Cardiac septum (tissue), 1 donor: ENCODE measurements at places on chromosomes 12 and 14.

- DNase-seq: no peak
Observed at GRCh38 chr12:82904219-82904790, 217.6 kb downstream of the TMTC2 start.

- DNase-seq: no peak
Observed at GRCh38 chr12:59182658-59183455, 262.6 kb upstream of the LRIG3 start.

DNA sequence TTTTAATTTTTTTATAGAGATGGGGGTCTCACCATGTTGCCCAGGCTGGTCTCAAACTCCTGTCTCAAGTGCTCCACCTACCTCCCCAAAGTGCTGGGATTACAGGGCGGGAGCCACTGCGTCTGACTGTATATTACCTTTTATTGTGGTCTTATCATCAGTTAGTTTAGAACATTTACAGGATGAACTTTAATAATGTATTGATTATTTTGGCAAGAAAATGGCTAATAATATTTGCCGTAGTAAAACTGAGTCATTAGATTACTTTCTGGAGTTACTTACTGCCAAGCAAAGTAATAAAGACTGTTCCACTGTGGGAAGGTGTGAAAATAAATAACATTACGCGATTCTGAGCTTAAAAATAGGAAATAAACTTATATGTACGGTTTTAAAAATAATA lies 21.9 kb upstream of the KDM2B start:
- DNase-seq: no peak

- no peak for DNase-seq
Observed at GRCh38 chr14:39492267-39492666, 60.0 kb upstream of the FBXO33 start.

GRCh38 chr14:65824285-65824977 lies 411.9 kb downstream of the FUT8 start:
- DNase-seq: no peak

DNA sequence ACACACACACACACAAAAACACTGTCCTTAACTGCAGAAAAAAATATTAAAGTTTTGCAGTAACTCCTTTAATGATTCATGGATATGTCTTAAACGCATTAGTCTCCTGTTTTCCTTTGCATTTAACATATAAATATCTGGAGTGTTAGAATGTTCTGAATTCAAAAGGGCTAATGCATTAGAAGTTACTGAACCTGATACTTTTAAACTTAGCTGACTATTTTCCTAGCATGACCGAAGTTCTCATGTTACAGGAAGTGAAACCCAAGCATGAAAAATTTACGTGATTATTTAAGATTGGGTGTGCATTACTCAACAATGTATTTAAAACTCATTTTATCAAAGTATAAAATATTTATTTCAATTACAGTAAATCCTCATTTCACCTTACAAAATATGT lies 791.2 kb downstream of the FLRT2 start:
- DNase-seq: no peak

- no peak for DNase-seq
Observed at GRCh38 chr12:64998371-64999147, 122.5 kb downstream of the WIF1 start.

DNA sequence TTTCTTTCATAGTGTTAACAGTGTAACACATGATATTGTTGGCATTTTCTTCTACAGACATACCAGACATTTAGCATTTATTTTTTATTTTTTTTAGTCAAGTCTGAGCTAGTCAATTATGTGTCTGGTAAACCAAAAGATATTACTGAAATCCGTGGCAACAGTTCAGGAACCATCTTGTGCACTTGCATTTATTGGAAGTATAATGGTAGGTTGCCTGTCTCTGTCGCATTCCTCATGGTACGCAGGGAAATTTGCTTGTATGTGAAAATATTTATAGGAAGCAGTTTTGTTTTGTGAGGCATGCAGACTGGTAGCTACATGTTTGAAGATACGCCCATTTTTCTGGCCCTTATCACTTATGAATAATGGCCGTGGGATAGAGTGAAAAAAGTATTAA lies 186.1 kb upstream of the SLC38A2 start:
- no peak for DNase-seq

DNA sequence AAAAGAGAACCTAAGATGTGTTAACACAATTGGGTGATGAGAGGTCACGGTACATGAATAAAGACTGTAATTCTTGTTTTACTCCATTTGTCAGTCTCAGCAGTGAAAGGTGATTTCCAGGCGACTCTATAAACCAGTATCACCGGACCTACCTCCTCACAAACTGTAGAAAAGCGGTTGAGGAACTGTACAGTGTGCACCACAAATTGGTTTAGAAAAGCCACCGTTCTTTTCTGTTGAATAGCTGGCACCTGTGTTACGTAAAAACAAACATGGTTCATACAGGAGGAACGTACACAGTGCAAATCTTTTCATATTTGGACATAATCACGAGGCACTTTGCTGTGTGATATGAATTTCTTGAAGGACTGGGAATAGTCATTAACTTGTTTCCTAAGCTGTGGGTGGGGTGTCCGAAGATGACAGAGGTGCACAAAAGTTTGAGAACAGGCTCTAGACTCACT lies 663 bp downstream of the WASHC3 start:
- no peak for DNase-seq

DNA sequence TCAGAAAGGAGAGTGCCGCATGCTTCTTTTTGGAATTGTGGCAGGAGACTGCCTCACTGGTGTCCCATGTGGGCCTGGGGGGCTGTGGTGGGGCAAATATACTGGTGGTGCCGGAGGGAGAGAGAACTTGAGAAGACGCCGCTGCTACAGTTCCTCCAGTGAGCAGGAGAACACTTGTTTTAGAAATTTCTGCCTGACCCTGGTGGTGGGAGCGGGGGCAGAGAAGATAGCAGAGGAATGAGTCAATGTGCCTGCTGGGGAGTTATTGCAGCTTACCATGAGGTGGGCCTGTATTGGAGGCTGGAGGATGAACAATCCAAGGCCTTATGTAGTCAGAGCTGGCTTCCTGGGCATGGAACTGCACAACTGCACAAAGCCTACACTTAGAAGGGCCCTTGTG lies 211.8 kb downstream of the SNAPC1 start:
- no peak for DNase-seq

DNA sequence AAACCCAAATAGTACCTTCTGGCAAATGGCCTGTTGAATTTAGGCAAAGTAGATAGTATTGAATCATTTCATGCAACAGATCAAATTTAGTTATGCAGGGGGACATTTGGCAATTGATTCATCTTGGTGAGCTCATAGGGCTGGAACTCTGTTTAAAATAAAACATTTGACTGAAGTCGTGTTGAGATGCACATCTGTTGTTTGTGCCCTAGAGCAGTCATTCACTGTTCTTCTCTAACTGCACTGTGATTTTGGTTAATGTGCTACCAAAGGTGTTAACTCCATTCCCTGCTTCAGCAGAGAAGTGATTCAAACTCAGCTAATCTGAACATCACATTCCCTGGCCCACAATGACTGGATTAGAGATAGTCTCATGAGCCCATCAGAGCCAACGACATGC lies 44.0 kb upstream of the CSRP2 start:
- DNase-seq: no peak

GRCh38 chr14:93606091-93606490 lies 175.4 kb downstream of the UNC79 start:
- DNase-seq: no peak

DNA sequence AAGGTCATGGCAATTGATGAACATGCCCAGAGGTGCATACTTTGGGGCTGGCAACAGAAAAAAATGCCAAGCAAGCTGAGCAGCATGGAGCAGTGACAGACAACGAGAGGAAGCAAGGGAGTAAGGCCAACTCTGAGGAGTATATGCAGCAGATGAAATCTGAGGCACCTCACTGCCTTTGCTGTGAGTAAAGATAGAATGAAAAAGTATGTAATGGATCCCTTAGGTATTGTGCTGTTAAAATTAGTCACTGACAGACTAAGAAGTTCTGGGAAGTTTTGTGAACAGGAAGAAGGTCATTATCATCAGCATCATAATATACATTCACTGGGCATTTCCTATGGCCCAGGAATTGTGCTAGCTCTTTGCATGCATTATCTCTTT lies 269.9 kb downstream of the DUSP6 start:
- no peak for DNase-seq

GRCh38 chr12:113798552-113798951 lies 167.6 kb downstream of the RBM19 start:
- DNase-seq: no peak

DNA sequence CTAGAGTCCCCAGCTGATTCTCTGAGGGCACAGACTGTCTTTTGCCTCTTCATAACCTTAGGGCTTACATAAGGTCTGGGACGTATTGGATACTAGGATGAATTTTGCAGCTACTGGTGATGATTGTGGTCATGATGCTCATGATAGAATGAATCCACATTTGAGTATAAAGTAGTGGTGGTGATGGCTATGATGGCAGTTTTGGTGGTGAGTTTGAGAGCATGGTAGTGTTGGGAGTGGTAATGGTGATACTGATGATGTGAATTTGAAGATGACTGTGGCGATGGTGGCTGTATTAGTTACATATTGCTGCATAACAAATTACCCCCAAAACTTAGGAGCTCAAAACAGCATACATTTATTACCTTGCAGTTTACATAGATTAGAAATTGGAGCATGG lies 14.1 kb upstream of the ASIC1 start:
- DNase-seq: no peak

GRCh38 chr14:68146818-68147217 lies 327.2 kb downstream of the RAD51B start:
- DNase-seq: no peak

- DNase-seq: no peak
Observed at GRCh38 chr14:23344481-23344880, 8.2 kb downstream of the SLC22A17 start.

DNA sequence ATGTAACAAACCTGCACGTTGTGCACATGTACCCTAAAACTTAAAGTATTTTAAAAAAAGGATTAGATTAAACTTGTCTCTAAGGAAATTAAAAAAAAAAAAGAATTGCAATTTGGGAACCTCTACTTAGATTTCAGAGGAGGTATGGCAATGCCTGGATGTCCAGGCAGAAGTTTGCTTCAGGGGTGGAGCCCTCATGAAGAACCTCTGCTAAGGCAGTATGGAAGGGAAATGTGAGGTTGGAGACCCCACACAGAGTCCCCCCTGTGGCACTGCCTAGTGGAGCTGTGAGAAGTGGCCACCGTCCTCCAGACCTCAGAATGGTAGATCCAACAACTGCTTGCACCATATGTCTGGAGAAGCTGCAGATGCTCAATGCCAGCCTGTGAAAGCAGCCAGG lies 279.6 kb upstream of the CCDC196 start:
- DNase-seq: no peak

GRCh38 chr12:69046920-69047319 lies 113.9 kb upstream of the CPM start:
- no peak for DNase-seq

GRCh38 chr14:52012635-52013034 lies 23.3 kb downstream of the RTRAF start:
- no peak for DNase-seq

DNA sequence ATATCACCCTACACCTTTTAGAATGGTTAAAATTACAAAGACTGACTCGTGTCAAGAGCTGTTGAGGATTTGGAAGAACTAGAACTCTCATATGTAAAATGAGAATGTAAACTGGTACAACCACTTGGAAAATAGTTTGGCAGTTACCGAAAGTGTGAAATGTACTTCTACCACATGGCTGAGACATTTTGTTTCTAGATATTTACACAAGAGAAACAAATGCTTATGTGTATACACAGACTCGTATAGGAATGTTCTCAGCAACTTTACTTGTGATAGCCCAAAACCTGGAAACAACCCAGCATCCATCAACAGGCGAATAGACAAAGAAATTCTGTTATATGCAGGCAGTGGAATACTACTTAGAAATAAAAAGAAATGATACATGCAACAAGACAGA lies 103.0 kb downstream of the BRMS1L start:
- no peak for DNase-seq

- DNase-seq: no peak
Observed at GRCh38 chr12:122870163-122870842, 25.6 kb downstream of the VPS37B start.

DNA sequence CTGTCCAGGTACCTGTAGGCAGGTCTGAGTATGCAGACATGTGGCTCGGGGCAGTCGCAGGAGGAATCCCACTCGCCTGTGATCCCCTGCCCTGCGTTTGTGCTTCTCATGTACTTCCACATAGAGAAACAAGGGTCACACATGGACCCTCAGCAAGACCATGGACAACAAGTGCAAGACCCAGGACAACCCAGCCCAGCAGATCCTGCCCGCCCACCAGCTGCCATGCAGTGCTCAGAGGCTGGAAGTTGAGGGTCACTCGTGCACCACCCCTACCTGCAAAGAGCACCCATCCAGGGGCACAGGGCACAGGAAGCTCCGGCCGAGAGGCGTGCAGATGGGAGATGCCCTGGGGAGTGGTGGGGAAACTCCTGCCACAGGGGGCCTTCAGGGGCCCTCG lies 67.5 kb upstream of the C14orf180 start:
- DNase-seq: peak; percentile 71

GRCh38 chr14:37172024-37172869 lies at the start of gene SLC25A21:
TSS of gene SLC25A21 (minus strand) at chr14:37172606.
- DNase-seq: peak; percentile 85

- DNase-seq: no peak
Observed at GRCh38 chr14:102590667-102591099, 1.8 kb upstream of the RCOR1 start.

GRCh38 chr12:57459750-57460467 lies at the start of gene GLI1:
TSS of gene GLI1 (plus strand) at chr12:57459785. CDS start at chr12:57463692, 3,907 bp downstream.
- DNase-seq: no peak

GRCh38 chr14:68703093-68703492 lies 89.8 kb downstream of the ZFP36L1 start:
- peak; percentile 76 for DNase-seq

DNA sequence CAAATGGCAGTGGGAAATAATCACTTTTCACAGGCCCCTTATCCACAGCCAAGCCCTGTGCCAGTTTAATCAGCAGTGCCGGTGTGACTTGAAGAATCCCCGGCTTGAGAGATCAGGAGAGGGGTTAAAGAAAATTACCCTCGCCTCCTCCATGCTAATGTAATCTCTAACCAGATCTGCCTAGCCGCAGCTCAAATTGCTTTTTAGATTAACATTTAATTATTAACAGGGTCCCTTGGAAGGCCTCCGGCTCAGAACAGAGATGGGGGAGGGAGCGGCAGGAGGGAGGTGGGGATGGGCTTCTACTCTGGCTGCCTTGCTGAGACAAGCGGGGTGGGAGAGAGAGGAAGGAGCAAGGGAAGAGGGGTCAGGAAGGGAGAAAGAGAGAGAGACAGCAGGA lies 24.0 kb downstream of the FAM222A start:
- DNase-seq: peak; percentile 33
